Kidney epithelial cell (primary cell): ENCODE measurements at places on chromosomes 5 and 9.
A peak's percentile ranks its signal among the peaks of the same experiment; 100 is the strongest.

DNA sequence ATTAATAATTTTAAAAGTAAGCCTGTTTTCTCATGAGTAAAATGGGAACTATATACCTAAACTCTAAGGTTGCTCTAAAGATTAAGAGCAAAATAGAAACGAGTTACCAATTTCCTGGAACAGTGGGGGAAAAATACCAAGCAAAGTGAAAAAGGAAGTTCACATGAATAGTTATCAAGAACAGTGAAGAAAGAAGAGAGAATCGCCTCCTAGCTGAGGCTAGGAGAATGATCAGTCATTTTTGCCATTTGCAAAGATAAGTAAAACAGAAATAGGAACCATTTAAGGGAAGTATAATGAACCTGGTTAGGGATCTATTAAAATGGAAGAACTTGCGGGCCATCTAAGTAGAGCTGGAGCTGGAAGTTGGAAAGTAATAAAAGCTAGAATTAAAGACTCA, 50.7 kb downstream of the P4HA2 start:
- no peak for DNase-seq

DNA sequence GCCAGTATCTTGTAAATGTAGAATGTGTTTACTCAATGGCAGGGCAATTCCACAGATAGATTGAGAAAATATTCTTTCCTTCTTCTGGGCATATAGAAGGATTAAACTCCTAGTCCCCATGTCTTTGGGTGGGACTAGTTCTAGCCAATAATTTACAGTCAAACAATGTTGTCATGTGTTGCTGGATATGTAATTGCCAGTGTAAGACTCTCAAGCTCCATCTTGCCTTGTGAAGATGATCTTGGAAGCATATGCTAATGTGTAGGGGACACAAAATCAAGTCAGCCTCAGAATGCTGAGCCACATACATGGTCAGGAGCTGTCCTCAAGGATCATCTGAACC, 386.9 kb downstream of the CETN3 start:
- no peak for DNase-seq

DNA sequence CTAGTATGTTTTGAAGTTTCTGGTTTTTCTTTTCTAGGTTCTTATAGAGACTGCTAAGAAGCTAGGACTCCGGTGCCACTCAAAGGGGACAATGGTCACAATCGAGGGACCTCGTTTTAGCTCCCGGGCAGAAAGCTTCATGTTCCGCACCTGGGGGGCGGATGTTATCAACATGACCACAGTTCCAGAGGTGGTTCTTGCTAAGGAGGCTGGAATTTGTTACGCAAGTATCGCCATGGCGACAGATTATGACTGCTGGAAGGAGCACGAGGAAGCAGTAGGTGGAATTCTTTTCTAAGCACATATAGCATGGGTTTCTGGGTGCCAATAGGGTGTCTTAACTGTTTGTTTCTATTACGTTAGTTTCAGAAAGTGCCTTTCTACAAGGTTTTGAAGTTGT, 52.2 kb downstream of the MTAP start:
- peak; percentile 75 for DNase-seq

- DNase-seq, result no peak
These were observed 54.7 kb downstream of the IRX1 start for GRCh38 chr5:3650320-3650719.

- DNase-seq, result no peak
These were observed 11.5 kb downstream of the ANXA1 start for GRCh38 chr9:73162987-73163768.

DNA sequence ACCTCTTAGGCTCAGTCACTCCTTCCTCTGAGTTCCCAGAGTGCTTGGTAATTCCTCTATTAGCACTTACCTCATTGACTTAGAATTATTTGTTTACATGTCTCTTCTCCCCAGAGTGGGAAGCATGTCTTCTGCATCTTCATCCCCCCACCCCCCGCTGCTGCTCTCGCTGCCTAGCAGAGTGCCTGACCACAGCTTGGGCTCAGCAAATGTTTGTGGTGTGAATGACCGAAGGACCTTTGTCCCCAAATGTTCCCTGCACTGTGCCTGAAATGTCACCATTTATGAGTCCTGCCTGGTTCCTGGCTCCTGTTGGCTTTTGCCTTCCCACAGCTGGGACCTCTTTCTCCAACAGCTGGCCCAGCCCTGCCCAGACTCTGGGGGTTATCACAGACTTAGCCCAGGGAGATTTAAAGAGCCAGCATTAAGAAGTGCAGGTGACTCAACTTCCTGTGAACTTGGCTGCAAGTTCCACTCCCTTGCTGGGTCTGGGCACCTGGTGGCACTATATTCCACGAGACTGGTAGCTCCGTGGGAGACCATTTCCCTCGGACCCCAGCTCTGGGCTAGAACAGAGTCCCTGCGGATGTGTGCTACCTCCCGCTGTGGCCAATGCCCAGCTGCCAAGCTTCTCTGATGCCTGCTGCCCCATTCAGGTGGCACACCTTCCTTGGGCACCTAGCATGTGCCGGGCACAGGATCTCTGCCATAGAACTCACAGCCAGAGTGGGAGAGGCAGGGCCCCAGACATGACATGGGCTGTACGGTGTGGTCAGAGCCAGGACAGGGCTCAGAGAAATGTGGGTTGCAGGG, 1.8 kb upstream of the HMCN2 start:
- DNase-seq, result peak; percentile 19

DNA sequence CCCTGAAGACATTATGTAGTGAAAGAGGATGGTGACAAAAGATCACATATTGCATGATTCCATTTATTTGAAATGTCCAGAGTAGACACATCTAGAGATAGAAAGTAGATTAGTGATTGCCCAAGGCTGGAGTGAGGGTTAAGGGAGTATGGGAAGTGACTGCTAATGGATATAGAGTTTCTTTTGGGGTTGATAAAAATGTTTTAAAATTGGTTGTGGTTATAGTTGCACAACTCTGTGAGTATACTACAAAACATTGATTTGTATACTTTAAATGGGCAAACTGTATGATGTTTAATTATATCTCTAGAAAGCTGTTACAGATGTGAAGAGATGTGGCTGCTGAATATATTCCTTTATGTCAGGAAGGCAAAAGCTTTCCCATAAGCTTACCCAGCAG, 202.8 kb downstream of the CCDC171 start:
- DNase-seq, result no peak

DNA sequence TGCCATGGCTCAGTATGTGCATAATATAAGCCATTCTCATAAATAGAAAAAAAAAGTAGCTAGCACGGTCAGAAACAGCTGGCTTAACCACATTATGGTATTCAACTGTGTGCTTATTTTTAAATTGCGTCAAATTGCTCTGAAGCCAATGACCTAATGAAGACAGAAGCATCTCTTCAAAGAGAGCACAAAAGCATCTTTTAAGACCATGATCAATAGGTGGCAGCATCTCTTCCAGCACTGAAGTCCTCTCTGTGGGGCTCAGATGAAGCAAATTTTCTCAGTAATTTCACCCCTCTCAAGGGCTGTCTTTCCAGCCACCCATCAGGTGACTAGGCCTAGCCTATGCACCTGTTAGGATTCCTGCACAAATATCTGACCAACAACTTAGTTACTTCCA, 251.4 kb downstream of the GLIS3 start:
- no peak for DNase-seq

DNA sequence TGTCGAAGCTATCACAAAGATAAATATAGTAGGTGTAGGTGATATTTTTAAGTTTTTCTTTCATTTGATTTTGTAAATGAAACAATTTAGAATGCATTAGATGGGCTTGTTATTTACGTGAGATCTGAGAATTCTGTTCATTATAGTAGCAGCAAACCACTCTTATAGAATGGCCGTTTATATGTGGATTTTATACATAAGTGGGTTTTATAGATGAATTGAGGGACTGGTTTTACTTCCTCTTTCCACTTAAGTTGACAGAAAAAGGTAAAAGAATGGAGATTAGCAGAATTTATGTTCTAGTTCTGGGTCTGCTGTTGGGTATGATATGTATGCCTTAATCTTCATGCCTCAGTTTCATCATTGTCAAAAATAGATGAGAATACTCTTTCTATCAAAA, 5.6 kb downstream of the RMI1 start:
- no peak for DNase-seq

GRCh38 chr9:76932757-76933156, 26.8 kb upstream of the PRUNE2 start:
- DNase-seq, result no peak

DNA sequence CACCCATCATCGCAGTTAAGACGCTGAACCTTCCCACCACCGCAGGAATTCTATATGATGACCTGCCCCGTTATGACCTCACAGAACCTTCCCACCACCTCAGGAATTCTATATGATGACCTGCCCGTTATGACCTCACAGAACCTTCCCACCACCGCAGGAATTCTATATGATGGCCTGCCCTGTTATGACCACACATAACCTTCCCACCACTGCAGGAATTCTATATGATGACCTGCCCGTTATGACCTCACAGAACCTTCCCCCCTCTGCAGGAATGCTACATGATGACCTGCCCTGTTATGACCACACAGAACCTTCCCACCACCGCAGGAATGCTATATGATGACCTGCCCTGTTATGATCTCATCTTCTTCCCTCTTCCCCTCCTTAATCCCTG, 64.3 kb downstream of the IRX1 start:
- DNase-seq, result no peak

GRCh38 chr9:79026316-79026715, 545.4 kb upstream of the TLE4 start:
- DNase-seq, result peak; percentile 7

DNA sequence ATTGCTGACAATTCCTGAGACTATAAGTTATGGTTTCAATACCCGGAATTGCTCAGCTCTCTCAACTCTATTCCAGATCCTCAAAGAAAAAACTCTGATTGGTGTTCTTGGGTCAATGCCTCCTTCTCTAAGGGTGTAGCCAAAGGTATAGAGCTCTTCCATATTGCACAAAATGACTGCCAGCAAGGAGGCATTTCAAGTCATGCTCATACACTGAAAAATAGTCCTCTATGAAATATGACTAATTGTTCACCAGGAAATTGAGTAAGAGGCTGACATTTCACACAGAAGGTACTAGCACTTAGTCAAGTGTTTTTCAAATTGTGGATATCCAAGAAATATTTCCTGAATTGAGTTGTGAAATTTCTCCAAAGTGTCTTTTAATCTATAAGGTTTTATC, 111.1 kb upstream of the KLF9 start:
- DNase-seq, result no peak

DNA sequence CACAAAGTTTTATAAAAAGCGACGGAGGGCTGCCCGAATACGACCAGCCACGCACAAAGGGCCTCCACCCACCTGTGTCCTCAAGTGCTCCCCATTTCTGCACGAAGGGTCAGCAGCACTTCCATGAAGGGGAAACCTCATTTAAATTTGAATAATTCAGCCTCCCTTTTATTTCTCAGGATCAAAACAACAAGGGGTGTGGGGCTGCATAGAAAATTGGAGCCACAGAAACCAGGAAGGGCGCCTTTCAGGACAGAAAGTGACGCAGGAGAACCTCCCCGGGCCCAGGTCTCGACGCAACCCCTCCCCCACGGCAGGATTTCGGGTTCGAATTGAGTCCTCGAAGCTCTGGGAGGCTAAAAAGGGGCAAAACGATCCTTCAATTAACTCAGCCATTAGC, 2.1 kb downstream of the NRARP start:
- no peak for DNase-seq
